ENCODE measurements at places on chromosomes 1 and 21.

DNA sequence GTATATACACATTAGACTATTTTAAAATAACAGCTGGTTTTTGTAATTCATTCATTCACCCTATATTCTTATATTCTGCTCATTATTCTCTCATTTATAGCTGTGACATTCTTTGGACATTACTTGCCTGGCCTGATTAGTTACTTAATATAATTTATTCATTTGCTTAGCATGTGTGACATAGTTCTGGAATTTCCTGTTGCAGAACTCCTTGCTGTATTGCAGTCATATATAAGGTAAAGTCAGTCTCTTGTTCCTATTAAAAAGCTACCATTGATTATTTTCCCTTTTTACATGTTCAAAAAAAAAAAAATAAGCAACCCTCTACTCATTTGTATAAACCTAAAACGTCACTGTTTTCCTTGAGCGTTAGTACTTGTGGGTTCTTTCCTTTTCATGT is 23.9 kb downstream of the GNAT2 start:
- no peak for DNase-seq

DNA sequence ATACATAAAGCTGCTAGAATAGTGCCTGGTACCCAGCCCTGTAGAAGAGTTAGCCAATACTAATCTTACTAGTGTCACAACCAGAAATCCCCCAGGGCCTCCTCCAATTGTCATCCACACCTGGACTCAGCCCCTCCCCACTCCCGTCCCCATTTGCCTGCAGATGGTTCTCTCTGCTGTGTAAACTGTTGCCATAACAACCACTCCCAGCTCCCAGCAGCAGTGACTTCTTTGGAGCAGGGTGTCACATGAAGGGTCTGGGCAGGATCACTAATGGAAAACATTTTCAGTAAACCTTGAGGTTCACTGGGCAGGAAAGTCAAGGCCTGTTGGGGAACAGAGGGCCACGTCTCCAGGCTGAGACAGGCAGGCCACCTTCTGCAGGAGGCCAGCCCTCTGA is 126.0 kb upstream of the IPO9 start:
- DNase-seq = peak; percentile 84

DNA sequence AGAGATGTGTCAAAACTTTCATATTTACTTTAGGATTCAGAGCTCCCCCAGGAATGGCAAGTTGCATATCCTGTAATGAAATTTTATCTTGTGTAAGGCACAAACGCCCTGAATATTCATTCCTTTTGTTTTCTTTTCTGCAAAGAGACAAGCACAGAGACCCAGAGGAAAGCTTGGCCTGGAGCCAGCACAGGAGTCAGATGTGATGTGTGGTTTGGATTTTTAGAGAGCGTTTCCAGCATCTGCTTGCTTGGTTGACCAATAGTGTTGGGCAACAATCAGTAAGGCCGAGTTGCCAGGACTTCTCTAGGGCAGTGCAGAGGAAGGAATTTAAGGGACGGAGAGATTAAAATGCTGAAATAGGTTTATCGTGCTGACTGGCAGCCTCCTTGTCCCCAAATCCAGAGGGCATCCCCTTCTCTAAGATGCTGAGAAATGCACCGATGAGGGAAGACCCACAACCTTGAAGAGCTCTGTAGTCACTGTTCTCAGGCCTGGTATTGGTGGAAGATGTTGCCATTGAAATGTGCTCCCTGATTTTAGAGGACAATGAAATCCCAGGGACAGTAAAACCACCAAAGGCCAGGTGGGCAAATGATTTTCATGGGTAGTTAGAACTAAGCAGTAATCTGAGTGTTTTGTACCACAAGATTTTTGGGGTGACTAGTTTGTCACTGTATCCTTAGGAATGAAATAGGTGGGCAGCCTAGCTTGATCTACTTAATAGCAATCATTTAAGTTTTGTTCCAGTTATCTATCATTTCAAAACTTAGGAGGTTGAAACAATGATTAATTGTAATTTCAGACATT is 37.9 kb upstream of the RHOU start:
- DNase-seq = peak; percentile 81

- DNase-seq = peak; percentile 64
Observed at GRCh38 chr1:46532498-46533178, 18.8 kb downstream of the KNCN start.

- DNase-seq = no peak
Observed at GRCh38 chr1:65952696-65953095, 160.0 kb downstream of the PDE4B start.

DNA sequence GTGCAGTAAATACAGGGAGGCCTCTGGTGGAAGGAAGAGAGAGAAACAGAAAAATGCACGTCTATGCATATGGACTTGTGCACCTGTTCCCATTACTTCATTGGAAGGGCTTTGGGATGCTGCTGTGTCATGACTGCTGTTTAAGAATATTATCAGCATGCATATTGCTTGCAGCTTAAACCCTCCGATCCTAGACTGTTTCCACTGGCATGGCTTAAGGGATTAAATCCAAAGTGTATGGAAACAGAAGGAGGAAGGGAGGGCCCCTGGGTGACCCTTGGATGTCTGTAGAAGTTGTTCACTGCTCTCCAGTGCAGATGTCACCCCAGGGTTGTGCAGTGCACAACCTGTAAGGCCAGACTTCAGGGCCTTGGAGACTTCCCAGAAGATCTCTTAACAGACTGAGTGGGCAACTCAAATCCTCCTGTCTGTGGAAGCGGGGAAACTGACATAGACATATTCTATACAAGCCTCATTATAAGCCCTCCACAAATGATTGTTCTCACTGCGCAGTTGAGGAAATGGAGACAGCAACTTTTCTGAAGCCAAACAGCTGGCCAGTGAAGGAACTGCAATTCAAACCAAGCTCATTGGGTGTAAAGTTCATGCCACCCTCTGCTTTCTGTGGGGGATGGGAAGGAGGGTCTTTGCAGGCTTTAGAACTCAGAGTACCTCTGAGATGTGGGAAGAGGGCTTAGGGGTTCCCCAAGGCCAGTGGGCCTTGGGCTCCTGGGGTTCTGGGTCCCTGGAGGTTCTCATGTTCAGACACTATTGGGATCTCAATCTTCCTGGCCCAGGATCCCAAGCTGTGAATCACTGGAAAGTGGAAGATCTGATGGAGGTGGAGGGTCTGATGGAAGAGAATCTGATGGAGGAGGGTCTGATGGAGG is 73.8 kb downstream of the UMODL1 start:
- no peak for DNase-seq

GRCh38 chr1:3170561-3171453 is 101.8 kb downstream of the PRDM16 start:
- DNase-seq = peak; percentile 91

DNA sequence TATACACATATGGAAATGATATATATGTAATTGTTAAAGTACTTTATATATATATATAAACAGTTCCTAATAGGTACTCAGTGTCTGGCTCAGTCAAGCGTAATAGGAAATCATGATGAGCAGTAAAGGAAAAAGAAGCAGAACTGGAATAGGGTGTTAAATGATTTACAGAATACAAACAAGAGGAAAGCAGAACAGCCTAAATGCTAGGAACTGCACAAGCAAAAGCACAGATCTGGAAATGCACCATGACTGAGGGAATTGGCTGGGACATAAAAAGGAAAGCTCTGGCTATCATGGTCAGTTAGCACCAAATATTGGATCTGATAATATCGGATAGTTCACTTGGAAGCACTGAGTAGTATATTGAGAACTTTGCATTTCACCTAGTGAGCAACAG is 51.8 kb downstream of the SLC44A5 start:
- peak; percentile 64 for DNase-seq

DNA sequence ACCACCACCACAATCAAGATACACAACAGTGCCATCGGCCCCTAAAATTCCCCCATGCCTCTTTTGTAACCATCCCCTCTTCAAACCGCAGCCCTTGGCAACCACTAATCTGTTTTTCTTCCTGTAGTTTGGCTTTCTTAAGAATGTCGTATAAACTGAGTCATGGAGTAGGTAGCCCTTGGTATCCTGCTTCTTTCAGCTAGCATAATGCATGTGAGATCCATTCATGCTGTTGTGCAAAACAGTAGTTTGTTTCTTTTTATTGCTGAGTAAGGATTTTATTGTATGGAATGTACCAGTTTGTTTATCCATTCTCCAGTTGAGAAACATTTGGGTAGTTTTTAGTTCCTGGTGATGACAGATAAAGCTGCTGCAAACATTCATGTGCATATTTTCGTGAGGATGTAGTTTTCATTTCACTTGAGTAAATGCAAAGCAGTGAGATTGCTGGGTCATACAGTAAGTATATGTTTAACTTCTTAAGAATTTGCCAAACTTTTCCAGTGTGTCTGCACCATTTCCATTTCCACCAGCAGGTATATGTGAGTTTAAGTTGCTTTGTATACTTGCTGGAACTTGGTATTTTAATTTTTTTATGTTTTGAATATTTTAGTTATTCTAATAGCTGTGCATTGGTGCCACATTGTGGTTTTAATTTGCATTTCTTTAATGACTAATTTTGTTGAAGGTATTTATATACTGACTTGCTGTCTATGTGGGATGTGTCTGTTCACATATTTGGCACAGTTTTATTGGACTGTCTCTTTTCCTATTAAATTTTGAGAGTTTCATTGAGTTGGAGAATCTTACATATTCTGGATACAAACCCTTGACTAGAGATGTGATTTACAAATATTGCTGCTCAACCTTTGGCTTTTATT is 148.4 kb upstream of the MAP1LC3C start:
- no peak for DNase-seq

GRCh38 chr1:183388735-183389134 is 29.4 kb downstream of the NMNAT2 start:
- DNase-seq = no peak

- peak; percentile 40 for DNase-seq
Observed at GRCh38 chr1:31511848-31512615, 64.3 kb upstream of the TINAGL1 start.

GRCh38 chr21:18545908-18546307 is 142.3 kb upstream of the TMPRSS15 start:
- no peak for DNase-seq

- no peak for DNase-seq
Observed at GRCh38 chr1:18093193-18093592, 14.4 kb upstream of the IGSF21 start.

- no peak for DNase-seq
Observed at GRCh38 chr1:184416946-184417345, 30.1 kb downstream of the C1orf21 start.

DNA sequence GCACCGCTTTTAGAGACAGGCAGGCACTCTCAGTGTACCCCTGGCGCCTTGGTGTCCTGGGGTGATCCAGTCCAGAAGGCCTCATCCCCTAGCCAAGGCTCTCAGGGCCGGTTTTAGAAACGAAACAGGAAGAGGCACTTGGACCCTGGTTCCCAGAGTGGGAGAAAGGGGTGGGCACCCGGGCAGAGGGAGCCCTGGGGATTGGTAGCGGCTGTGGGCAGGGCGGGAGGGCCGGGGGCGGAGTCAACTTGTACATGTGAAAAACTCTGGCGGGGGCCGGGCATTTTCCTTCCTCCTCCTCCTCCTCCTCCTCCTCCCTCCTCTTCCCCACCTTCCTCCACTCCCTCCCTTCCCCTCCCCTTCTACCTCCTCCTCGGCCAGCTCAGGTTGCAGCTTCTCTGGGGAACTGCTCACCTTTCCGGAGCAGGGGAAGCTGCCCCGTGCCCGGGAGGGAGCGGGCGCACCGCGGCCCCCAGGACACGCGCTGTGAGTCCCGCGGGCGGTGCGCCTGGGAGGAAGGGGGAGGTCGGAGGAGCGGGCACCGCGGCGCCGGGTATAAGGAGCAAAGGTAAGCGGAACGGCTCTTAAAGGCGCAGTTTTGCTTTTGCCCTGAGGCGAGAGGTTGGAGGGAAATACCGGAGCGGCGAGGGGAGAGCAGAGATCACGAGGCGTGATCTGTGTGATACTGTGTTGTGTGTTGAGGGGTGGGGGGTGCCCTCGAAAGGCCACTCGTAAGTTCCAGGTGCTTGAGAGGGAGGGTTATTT is at the start of gene CDK18:
TSS of gene CDK18 (plus strand) at position 359 of the 765 bp plus-strand sequence. CDS start 18,499 bp downstream, outside the sequence.
- peak; percentile 92 for DNase-seq

DNA sequence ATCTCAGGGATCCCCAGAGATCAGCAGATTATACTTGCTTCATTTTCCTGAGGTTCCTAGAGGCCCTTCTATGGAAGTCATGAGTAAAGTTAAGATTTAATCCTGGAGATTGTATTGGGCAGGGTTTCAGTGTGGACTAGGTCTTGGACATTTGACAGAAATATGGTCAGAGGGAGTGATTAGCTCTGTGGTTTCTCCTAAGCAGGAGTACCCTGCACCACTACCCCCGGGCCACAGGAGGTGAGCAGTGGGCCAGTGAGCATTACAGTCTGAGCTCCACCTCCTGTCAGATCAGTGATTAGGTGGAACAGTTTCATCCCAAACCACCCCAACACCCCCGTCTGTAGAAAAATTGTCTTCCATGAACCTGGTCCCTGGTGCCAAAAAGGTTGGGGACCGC is 43.2 kb downstream of the PHACTR4 start:
- DNase-seq = no peak

- no peak for DNase-seq
Observed at GRCh38 chr21:37605006-37605405, 238.4 kb downstream of the DYRK1A start.

GRCh38 chr1:92154934-92155333 is 62.8 kb upstream of the C1orf146 start:
- no peak for DNase-seq

GRCh38 chr1:216898801-216899200 is 175.6 kb upstream of the ESRRG start:
- DNase-seq = no peak

- DNase-seq = no peak
Observed at GRCh38 chr1:20823845-20824244, 36.7 kb upstream of the HP1BP3 start.

GRCh38 chr1:201259476-201260235 is 23.6 kb upstream of the PKP1 start:
- peak; percentile 71 for DNase-seq

DNA sequence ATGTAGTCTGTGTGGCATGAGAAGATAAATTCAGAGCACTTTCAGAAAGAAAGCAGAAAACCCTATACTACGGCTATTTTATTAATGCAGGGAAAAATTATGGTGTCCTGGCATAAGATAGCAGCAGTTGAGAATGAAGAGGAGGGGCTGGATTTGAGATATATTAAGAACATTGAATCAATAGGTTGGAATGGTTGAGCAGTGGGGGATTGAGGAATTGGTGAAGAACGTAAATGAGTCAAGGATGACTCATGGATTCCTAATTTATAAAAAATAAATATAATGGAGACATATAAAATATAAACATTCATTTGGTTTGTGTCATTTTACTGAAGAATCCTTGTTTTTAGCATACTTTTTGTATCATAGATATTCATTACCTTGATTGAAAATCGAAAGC is 234.3 kb upstream of the ADAMTS5 start:
- no peak for DNase-seq

- DNase-seq = no peak
Observed at GRCh38 chr1:208606959-208607358, 362.8 kb upstream of the PLXNA2 start.

- no peak for DNase-seq
Observed at GRCh38 chr1:228429007-228429406, 12.3 kb upstream of the TRIM17 start.

GRCh38 chr1:13763991-13764390 is 64.0 kb downstream of the PRDM2 start:
- no peak for DNase-seq

GRCh38 chr1:207407655-207408260 is 46.4 kb upstream of the CR2 start:
- no peak for DNase-seq
